ENCODE measurements at places on chromosomes 7 and 10.

- no peak for DNase-seq
These were observed 12.3 kb upstream of the C10orf71 start for GRCh38 chr10:49286686-49287085.

- no peak for DNase-seq
These were observed 7.7 kb upstream of the HYCC1 start for GRCh38 chr7:23021596-23021995.

- peak; percentile 94 for DNase-seq
These were observed 1087.0 kb upstream of the AUTS2 start for GRCh38 chr7:68511281-68511680.

- DNase-seq = no peak
These were observed 148.3 kb downstream of the ARID5B start for GRCh38 chr10:62049624-62050345.

DNA sequence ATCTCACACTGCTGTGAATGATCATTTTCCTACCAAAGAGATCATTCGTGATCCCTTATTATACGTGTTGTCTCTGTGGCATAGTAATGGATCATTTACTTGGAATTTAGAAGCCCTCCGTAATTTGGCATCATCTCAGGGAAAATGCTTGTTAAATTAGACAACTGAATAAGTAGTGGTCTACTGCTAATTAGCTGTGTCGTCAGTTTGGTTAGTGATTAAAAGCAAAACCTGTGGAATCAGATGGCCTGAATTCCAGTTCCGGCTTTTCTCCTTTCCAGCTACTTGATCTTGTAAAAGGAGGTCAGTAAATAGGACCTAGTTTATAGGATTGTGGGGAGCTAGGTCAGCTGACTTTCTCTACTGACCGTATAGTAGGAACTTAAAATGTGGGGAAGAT is 65.6 kb downstream of the RBM33 start:
- no peak for DNase-seq

DNA sequence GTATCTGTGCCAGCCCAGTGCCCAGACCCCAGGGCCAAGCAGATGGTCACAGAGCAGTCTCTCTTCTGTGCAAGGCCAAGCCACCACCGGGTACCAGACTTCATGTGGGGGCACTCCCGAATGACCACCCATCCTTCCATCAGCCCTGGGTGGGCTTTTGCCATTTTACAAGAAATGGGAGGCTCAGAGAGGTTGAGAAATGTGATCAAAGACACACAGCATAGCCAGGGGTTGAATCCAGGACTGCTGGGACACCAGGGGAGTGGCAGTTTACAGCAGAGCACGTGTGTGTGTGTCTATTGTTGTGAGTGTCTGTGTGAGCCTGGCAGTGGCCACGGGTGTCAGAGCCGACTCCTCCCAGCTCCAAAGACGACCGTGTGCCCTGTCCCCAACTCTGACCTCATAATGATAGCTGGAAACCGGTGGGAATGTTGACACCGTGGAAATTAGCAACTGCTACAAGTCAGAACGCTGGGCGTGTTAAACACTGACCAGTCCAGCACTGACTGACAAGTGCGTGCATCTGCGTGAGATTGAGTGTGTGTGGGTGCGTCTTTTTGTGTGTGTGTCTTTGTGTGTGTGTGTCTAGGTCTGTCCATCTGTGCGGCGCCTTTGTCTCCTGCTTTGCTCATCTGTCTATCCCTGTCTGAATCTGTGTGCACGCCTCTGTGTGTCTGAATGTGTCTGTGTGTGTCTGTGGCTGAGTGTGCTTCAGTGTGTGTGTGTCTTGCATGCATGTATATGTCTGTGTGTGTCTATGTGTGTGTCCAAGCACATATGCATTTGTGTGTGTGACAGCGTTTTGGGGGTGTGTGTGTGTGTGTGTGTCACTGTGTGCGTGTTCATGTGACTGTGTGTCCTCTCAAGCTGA is 17.2 kb upstream of the SLC29A4 start:
- no peak for DNase-seq

GRCh38 chr10:62456611-62457101 is 82.5 kb downstream of the ZNF365 start:
- DNase-seq = no peak

DNA sequence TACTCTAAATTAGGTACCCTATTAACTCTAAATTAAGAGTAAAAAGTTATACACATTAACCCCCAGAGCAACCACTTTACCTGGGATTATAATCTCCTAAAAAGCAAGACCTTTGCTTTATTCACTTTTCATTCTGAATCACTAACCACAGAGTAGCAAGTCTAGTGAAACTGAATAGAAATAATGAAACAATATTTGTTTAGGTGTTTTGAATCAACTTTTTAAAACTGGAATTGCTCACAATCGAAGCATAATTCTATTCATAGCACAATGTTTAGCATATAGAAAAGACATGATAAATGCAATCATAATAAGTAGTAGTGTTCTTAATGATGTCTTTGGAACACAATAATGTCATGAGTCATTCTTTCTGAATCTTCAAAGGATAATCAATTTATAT is 37.0 kb upstream of the CASD1 start:
- DNase-seq = no peak

- no peak for DNase-seq
These were observed 188.1 kb upstream of the TMEM72 start for GRCh38 chr10:44723082-44723481.

DNA sequence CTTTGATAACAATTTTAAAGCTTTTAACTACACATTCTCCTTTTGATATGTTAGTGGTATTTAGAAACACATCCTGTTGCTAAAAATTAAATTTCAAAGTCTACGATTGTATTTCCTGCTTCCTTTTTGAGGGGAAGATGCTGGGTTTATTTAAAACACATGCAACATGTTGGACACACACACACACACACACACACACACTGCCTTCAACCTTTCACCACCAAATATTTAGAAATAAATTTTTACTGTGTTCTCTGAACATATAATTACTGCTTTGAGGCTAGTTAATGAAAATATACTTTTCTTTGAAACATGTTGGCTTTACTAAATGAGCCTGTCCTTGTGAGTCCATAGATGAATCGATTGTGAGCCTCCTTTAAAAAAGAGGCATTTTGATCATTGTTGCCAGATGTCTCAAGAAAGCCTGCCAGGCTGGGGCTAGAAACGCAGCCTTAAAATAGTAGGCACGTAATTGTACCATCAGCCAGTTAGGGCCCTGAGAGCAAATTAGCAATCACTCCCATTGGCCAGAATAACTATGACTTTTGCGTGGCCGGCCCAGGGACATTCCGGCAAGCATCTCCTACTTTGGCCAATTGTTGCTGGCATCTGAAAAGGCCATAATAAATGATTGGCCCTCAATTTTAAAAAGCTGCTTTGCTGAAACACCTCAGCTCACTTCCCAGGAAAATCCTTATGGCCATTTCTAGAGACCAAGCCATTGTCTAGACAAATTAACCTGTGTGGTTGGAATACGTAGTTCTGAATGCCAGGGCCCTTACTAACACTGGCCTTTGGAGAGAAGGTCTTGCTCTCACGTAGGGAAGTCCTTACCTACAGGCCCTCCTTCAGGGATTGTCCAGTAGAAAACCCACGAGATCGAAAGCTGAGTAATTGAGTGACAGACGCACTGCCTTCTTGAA is 9.9 kb upstream of the TEX36 start:
- no peak for DNase-seq

DNA sequence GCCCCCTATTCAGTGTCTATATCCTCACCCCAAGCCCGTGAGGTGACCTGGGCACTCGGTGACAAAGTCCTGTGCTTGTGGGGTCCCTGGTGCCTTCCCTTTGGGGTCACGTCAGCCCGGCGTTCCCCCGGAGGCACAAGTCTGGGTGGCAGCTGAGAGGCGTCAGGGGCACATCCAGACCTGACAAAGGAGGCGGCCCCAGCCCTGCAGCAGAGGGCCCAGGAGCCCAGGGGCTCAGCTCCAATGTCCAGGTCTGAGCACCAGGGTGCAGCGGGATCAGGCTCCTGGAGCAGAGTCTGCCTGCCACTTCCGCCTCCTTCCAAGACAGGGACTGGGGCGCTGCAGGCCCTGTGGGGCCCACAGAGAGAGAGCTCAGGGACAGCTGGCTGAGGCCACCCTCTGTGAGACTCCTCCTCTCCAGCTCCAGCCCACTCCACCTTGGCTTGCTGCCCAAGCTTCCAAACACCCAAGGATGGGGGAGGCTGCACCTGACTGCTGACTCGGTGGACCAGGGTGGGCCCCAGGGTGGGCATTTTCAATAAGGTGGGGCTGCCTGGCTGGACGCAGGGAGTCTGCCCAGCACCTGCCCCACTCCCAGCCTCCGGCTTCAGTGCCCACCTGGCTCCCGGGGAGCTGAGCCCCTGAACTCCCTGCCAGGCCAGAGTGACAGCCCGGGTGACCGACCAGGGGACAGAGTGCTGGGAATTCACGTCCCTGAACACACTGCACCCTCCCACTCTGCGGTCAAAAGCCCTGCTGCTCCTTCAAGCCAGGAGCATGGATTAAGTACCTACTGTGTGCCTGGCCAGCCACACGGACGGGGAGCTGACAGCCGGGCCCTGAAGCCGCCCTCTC is 1.0 kb upstream of the KNDC1 start:
- DNase-seq = no peak

DNA sequence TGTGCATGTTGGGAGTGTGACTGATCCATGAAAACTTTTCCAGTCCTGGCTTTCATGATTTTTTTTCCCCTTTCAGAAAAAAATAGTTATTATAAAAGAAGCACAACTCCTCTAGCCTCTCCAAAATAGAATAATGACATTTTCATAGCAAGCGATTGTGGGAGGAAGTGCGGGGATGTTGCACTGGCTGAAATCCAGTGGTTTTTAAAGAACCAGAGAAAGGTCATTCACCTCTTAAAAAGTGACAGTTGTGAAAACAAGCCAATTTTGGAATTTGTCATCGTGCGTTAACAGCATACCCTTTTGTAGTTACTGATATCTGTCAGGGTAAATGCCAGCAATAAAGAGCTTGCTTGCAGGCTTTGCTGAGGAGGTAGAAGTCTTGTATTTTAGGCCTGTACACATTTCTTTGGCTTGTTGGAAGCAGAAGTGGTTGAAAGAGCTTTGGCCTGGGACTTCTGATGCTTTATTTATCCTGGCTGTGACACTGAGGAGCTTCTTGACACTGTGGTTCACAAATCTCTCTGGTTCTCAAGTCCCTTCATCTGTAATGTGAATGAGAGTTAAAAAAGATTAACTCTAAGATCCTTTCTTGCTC is 545.9 kb downstream of the REEP3 start:
- no peak for DNase-seq

- DNase-seq = no peak
These were observed 16.9 kb downstream of the RPA3 start for GRCh38 chr7:7701527-7701926.

DNA sequence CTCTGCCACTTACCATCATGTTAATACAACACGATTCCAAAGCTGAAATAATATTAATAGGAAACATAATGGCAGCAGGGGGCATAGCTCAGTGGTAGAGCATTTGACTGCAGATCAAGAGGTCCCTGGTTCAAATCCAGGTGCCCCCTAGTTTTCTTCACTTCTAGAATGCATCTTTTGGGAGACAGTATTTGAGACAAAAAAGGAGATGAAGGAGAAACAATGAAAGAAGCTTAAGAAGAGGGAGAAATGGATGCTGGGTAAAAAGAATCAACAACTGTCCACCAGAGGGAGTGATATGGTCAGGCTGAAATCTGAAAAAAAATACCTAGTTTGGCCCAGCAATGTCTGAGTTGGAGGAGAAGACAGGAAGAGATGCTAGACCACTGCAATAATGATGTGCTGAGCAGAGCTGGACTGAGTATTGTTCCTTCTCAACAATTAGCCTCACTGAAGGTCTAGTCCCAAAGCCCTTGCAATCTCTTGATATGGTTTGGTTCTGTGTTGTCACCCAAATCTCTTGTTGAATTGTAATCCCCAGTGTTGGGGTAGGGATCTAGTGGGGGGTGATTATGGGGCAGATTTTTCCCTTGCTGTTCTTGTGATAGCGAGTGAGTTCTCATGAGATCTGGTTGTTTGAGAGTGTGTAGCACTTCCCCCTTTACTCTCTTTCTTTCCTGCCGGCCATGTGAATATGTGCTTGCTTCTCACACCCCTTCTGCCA is 48.3 kb downstream of the ZNF783 start:
- DNase-seq = peak; percentile 87

- DNase-seq = peak; percentile 42
These were observed 14.7 kb upstream of the FAM171A1 start for GRCh38 chr10:15385552-15386455.

GRCh38 chr7:44460325-44460724 is 30.1 kb downstream of the NUDCD3 start:
- DNase-seq = no peak

- DNase-seq = no peak
These were observed 43.1 kb upstream of the CHCHD3 start for GRCh38 chr7:133124974-133125373.

All from NCI-H524 (cell line).